ENCODE measurements at places on chromosomes 5 and 9.

GRCh38 chr9:1052365-1053281, 2.5 kb downstream of the DMRT2 start:
- DNase-seq = no peak

- DNase-seq = no peak
Observed at GRCh38 chr5:56432321-56432720, 199.2 kb upstream of the ANKRD55 start.

GRCh38 chr9:99722877-99723276, 98.8 kb upstream of the NR4A3 start:
- DNase-seq = no peak

GRCh38 chr5:68994645-68995044, 99.2 kb upstream of the SLC30A5 start:
- DNase-seq = no peak

GRCh38 chr9:35453786-35454185, 36.1 kb upstream of the RUSC2 start:
- DNase-seq = no peak

DNA sequence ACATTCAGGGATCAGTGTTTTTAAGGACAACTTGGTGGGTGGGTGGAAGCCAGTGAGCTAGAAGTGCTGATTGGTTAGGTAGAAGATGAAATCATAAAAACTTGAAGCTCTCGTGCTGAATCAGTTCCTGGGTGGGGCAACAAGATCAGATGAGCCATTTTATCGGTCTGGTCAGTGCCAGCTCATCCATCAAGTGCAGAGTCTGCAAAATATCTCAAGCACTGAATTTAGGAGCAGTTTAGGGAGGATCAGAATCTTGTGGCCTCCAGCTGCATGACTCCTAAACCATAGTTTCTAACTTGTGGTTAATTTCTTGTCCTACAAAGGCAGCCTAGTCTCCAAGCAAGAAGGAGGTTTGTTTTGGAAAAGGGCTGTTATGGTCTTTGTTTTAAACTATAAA, 166.4 kb downstream of the FAM170A start:
- no peak for DNase-seq

- no peak for DNase-seq
Observed at GRCh38 chr5:5209089-5209488, 69.0 kb downstream of the ADAMTS16 start.

DNA sequence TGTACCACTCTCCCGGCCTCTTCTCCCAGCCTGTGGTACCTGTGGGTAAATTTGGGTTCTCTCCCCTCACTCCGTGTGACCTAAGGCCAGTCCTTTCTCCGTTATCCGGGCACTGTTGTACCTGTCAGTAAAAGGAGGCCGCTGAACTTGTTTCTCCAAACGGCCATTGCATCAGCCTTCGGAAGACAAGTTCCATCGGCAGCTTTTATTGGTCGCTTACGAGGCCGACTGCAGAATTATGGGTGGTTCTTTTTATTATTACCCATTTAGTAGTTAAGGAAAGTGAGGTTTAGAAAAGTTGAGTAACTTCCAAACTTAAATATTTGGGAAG, 558 bp downstream of the GRPEL2 start:
- no peak for DNase-seq

DNA sequence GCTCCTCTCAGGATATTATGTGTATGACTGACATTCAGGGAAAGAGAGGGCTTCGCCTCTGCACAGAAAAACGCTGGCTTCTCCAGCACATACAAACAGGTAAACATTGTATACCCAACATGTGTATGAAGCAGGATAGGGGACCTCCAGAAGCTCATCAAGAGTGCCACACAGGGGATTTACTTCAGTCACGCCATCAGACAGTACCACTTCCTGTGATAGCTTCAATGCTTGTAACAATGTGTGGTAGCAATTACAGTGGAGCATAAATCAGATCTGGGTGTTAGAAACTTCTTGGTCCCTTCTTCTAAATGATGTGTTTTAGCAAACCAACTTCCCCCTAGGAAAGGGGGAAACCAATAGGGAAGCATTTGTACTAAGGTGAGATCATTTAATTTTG, 160.8 kb downstream of the TSSK1B start:
- DNase-seq = no peak

DNA sequence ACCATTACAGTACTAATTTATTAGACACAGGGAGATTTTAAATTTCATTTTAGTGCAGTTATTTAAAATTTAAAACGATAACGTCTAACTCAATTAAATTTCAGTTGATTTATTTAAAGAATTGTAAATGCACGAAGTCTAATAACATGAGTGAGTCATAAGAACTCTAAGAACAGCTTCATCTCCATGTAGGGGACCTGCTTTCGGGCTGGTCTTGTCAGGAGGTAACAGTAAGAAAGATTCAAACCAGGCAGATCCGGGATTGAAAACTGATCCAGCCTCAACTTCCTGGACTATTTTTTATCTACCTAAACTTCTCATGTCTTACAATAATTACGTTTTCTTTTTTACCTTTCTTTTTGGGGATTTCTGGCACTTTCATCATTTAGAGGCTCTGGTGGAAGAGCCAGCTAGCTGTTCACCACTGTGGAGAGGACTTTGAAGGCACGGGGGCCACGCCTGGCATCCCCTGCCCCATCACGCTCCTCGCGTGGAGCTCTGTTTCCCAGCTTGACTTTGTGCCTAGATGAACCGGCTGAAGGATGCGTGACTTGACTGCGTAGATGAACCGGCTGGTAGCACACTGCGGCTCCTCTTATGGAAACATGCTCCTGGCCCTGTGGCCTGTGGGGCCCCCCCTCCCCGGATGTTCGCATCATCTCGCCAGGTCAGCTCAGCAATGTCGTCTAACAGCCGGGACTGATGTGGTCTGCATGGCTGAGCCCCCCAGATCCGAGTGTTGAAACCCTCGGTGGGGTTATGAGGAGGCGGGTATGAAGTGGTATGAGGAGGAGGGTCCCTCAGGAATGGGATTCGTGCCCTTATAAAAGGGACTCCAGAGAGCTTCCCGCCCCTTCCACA, 26.0 kb downstream of the NDUFS6 start:
- DNase-seq = no peak

GRCh38 chr5:132054697-132055440, 5.6 kb upstream of the IL3 start:
- DNase-seq = no peak

DNA sequence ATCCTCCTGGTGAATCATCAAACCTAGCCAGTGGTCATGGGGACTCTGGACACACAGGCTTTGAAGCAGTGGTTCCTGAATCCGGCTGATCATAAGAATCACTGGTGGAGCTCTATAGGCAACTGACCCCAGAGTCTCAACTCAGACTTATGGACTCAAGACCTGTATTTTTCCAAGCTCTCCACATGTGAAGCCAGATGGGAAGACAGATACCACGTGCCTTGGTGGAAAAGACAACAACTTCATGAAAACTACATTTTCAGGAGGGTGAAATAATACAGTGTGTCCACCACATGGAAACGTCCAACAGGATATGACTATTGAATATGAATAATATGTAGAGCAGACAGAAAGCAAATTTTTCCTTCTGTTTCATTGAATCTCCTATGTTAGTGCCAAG, 33.7 kb downstream of the GABRP start:
- DNase-seq = no peak

GRCh38 chr9:101711330-101711941, 27.0 kb downstream of the GRIN3A start:
- DNase-seq = no peak

DNA sequence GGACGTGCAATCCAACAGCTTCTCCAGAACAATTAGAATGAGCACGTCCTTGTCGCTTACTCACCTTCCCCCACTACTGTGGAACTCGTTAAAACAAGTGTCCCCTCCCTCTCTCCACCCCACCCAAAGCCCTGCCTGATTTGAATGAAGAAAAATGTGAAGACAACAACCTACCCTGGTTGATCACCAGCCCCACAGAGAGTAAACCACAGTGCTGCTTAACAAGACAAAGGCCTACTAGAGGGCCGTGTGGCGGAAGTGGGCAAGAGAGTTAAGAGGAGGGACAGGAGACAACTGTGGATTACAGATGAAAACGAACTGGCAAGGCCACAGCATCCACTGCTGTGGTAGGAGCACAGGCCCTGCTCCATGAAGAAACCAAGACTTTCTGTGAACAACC, 51.1 kb downstream of the CDK5RAP2 start:
- DNase-seq = no peak

DNA sequence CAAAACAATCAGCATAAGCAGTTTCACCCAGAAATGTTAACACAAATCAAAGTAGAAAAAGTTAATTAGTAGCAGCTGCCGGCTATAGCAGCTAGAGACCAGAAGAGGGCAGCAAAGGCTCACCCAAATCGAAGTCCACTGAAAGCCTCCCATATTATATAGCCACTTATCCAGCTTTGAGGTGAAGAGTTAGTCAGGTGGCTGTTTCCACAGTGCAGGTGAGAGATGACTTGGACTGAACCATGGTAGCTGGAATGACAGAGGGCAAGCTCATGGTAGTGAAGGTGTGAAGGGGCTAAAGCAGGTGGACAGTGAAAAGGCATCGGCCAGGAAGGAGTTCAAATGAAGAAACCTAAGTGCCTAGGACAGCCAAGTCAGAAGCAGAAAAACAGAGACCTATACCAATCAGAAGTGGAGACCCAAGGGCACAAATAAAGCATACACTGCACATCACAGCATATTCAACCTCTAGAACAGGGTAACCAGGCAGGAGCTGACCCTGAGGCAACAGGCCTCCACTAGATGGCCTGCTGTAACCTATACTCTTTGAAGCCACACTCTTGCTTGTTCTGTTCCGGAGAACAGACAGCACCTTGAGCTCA, 7.2 kb upstream of the RNF38 start:
- peak; percentile 76 for DNase-seq

DNA sequence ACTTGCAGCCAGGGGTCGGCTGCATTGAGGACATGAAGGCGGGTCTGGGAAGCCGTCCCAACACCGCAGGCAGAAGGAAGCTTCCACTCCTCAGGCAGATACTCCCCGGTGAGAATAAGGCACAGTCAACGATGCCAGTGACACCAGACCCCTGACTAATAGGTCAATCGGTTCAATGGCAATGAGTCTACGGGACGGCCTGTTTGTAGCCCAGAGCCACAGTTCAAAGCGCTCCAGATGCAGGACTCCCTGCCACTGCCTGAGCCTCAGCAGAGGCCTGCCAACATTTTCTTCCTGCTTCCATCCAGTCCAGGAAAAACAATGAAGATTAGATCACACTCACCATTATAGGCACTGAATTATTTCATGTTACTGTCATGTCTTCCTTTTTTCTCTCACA, 84.5 kb upstream of the SIMC1 start:
- no peak for DNase-seq

GRCh38 chr5:150595466-150596031, 44.9 kb upstream of the SYNPO start:
- DNase-seq = no peak

GRCh38 chr5:58407042-58407719, 52.7 kb downstream of the PLK2 start:
- no peak for DNase-seq

GRCh38 chr9:114348261-114348905, 18.7 kb downstream of the ORM2 start:
- DNase-seq = no peak

- DNase-seq = no peak
Observed at GRCh38 chr5:26872337-26872736, 166.0 kb downstream of the CDH9 start.

DNA sequence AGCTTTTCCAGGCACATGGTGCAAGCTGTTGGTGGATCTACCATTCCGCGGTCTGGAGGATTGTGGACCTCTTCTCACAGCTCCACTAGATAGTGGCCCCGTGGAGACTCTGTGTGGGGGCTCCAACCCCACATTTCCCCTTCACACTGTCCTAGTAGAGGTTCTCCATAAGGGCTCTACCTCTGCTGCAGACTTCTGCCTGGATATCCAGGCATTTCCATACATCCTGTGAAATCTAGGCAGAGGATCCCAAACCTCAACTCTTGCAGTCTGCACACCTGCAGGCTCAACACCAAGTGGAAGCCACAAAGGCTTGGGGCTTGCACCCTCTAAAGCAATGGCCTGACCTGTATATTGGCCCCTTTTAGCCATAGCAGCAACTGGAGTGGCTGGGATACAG, 283.4 kb upstream of the KLF4 start:
- no peak for DNase-seq

DNA sequence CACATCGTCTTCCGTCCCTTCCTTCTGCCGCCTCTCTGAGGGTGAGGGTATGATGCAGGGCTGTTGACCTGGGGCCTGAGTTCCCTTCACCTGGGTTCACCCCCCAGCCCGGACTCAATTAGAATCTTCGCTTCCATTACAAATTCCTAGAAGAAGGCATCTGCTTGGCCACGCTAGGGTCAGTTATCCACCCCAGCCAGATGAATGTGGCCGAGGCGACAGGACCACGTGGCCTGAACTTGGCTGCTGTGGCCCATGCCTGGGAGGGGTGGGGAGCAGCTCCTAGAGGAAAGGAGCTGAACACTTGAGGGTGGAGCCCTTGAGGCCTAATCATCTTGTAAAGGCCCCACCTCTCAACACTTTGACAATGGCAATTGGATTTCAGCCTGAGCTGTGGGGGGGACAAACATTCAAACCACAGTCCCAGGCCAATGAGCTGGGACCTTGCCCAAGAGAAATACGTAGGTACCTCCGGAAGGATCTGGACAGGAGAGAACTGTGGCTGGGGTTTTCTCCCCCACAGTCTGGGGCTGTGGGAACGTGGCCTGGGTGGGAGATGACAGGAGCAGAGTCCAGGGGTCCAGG, 90.6 kb upstream of the ADAMTS2 start:
- DNase-seq = no peak

DNA sequence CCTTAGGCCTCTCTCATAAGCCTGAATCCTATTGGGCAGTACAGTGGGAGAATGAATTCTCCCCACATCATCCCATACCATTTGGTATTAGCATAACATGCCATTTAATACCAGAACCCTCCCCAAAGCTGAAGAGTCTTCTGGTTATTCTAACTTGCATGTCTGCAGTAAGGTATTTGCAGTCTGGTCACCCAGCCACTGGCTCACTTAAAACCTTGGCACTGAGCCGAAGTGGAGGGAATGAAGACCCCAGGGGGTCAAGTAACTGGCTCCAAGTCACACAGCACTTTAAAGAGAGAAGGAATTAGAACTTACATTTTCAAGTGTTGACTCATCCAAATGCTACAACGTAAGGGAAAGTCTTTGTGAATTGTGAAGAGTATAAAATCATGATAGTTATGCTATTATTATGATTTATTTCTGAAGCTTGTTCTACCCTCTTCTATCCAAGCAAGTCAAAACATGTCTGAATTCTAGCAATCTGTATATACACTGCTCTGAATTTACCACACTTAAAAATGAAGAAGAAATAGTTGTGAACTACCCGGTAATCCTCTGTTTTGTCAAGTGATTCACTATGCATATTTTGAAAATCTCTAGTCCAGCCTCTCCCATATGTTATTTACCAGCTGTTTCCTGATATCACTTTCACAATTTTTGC, 28.5 kb downstream of the GLRA1 start:
- peak; percentile 68 for DNase-seq

DNA sequence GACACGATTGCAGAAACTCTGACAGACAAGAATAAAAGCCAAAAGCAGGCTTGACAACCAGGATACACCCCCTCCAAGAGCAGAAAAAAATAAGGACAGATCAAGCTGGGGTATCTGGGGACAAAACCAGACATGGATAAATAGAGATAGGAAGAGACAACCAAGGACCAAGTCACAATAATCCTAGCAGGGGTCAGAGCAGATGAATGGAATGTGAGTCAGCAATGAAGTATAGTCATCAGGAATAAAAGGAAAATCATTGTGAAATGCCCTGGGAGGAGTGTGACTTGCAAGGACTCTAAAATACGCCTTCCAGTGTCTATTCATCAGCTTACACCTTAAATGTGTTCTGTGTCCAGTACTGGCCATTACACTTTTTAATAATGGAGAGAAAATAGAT, 206.8 kb downstream of the CAAP1 start:
- DNase-seq = no peak

Measured in DMS79 (cell line).